Large intestine (tissue), 12 donors: ENCODE measurements at places on chromosomes 12 and 14. TPM values are rescaled to one million over a fixed set of nuclear protein-coding genes. Genes with fewer than 3 reads are reported as not detected.

MSRB3 gene
- polyA plus RNA-seq = 23.1 TPM

SUPT16H gene
- 81.9 TPM for polyA plus RNA-seq

OR11H7 gene
- polyA plus RNA-seq = 0.34 TPM

MYO1H gene
- 1.0 TPM for polyA plus RNA-seq

WBP11 gene
- 45.6 TPM for polyA plus RNA-seq

JDP2 gene
- 30.0 TPM for polyA plus RNA-seq

GARIN6 gene
- polyA plus RNA-seq = not detected

TAS2R42 gene
- polyA plus RNA-seq = 0.06 TPM

PPFIA2 gene
- polyA plus RNA-seq = 2.4 TPM

KRT85 gene
- 0.03 TPM for polyA plus RNA-seq
